ENCODE measurements at places on chromosomes 6 and 20.

GRCh38 chr20:44662261-44662660 lies 10.8 kb upstream of the ADA start:
- DNase-seq = no peak

- DNase-seq = no peak
Measured at GRCh38 chr6:75932067-75932466, 140.4 kb downstream of the IMPG1 start.

DNA sequence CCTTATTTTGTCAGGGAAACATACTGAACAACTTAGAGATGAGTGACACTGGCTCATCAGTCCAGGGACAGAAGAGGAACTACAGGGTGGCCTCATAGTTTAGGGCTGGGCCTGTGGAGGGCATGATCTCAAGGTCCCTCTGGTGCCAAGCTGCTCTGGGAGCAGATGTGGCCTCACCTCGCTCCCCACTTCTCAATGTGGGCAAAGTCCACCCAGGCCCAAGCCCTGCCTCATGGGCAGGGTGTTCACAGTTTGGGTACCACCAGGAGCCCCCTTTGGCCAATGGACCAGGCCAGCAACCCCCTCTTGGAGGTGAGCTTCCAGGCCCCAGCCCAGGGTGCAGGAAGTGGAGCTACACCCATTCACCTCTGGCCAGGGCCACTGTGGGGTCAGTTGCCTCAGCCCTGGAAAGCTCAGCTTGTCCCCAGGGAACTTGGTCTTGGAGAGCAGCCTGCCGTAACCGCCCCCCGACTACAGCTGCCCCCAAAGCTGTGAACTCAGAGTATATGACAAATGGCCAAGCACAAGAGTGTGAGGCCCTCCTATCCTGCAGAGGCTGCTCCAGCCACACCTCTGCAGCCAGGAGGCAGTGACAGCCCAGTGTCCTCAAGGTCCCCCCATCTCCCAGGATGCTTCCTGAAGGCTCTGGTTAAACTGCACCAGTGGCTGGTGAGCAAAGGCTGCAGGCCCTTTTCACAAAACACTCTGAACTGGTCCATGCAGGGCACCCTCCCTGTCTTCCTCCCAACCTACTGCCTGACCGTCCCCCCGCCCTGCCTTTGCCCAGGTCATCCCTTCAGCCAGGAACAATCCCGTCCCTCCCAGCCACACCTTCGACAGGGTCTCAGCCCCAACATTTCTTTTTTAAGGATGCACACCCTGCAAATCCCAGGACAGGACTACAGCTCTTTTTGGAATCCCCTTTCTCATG lies 3.6 kb downstream of the ADISSP start:
- no peak for DNase-seq

DNA sequence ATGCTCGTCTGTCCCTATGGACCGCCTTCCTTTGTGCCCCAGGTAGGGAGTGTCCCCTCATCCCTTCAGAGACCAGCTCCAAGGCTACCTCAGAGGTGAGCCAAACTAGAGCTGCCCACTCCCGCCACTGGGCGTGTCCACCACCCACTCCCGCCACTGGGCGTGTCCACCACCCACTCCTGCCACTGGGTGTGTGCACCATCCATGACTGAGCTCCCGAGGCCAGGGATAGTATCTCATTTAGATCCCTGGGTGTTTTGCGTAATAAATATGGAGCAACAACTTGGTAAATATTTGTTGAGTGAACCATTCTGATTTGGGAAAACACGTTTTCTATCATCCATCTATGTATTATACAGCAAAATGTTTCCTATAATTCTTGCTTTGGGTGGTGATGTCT lies 68.8 kb downstream of the ZBTB2 start:
- no peak for DNase-seq

DNA sequence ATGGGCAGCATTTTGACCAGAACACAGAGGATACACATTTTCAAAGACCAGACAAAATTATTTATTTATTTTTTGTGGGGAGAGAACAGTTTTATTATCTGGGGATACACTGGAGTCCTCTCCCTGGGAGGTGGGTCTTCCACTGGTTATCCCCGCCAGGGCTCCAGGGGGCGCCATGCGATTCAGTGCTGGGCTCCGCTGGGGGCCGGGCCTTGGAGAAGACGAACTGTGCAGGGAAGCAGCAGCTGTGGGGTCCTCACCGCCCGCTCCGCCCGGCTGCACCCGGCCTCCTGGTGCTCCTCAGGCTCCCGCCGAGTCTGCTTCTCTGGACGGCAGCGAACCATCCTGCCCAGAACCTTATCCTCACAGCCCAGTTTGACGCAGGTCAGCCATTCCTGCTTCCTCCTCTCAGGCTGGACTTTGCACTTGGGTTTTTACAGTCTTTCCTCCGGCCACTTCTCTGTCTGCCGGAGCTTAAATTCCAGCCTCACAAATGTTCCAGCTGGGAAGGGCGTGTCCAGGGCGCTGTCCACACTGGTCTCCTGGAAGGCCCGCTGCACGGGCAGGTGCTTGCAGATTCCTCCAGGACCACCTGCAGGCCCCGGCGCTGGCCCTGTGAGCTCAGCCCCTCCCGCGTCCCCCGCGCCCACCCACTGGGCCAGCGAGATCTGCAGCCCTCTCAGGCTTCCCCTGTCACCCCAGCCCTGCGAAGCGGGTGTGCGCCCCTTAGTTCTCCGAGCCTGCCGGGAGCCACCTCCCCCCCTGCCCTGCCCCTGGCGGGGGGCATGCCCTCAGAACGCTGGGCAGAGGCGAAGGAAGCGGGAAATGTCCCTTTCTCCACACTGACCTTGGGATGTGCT lies 1830.0 kb upstream of the DEFB115 start:
- no peak for DNase-seq

DNA sequence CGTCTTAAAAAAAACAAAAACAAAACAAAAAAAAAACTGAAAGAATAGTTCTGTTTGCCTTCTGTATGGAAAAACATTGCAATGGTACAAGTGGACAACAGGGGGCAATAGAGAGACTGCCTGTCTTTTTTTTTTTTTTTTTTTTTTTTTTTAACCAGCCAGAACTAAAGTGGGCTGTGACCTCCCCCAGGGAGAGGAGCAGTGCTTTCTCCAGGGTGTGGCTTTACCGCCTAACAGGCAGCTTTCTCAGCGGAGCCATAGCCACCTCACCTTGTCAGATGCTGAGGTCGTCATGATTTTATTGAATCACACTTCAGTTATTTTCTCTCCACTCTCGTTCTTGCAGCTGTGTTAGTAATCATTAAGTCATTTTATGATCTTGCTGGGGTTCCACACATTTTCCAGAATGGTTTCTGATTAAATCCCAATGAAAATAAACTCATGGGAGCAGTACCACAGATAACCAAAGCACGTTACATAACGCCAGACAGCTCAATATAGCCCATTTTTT lies 78.4 kb downstream of the GMPR start:
- DNase-seq = no peak

DNA sequence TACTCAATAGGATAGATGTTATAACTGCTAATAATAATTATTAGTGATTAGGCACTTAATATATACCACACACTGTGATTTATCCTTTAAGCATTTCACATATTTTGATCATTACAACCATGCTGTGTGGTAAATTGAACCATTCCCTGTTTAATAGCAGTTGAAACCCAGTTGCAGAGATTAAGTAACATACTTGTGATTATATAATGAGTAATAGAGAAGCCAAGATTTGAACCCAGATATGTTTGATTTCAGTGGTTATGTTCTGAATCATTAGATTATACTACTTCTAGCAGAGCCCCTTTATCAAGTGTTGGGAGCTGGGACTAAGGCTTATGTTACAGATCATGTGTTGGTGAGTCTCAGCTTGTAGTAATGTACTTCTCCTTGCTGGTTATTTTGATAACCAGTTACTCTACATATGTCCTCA lies 44.1 kb downstream of the STK4 start:
- no peak for DNase-seq

DNA sequence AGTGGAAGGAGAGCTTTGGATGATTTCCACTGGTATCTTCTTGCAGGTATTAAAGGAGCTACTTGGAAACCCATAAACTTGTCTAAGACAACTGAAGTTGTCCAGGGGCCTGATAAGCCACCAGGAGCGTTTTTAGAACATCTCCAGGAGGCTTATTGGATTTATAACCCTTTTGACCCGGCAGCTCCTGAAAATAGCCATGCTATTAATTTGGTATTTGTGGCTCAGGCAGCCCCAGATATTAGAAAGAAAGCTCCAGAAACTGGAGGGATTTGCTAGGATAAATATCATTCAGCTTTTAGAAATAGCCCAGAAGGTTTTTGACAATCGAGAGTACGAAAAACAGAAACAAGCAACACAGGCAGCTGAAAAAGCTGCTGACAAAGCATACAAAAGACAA lies 461.0 kb upstream of the HTR1E start:
- no peak for DNase-seq

DNA sequence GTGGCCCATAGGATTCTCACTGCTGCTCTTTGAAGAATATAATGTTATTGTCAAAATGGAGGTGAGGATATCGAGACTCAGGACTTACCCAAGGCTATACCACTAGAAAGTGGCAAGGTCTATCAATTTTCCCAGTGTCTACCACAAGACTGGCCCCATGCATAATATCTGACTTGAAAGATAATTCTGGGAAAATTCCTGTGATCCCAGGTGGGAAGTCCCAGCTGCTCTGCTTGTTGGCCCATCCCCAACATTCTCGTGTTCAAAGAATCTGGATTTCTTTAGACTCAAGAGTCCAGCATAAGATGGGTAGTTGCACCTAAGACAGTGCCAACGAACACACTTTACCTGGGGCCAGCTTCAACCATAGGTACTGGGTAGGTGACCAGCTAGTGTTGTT lies 120.7 kb upstream of the DTNBP1 start:
- no peak for DNase-seq

DNA sequence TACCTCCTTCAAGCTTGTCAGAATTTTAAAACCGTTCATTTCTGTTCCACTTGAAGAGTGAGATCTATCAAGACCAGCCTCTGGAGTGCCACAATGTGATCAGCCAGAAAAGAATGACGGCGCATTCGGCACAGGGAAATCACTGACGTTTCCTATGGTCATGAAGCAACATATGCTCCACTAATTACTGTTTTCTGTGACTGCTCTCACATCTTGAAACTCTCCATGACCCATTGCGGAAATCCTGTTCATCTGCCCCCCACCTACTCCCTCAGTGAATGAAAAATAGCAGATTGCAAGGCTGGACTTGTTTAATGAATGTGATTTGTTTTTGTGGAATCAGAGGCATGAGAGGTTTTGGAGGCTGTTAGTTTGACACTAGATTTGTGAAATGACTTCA lies 53.2 kb downstream of the SAMD5 start:
- DNase-seq = peak; percentile 42

GRCh38 chr6:12969966-12970365 lies 253.4 kb downstream of the PHACTR1 start:
- DNase-seq = no peak

- DNase-seq = no peak
Measured at GRCh38 chr6:90978046-90978445, 391.2 kb upstream of the MAP3K7 start.

GRCh38 chr6:5335020-5335419 lies 73.7 kb downstream of the FARS2 start:
- no peak for DNase-seq

GRCh38 chr6:10507715-10508114 lies 13.4 kb upstream of the GCNT2 start:
- no peak for DNase-seq

- no peak for DNase-seq
Measured at GRCh38 chr6:139801571-139802321, 427.3 kb upstream of the CITED2 start.

DNA sequence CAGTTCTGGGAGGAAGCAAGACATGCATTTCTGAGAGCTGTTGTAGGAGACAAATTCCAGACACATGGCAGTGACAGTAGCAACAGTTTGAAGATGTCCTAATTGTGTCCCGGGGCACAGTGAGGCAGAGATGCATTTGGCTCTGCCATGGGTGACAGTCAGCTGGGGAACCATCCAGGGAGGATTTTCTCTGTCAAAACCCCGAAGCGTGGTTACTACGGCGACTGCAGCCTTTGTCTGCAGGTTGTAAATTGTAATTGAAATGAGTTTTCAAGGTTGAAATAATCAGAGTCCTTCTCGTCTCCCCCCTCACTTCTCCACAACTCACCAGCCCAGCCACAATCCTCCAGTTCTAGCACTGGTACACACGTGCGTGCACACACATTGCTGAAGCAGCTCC lies 100.1 kb downstream of the GRM4 start:
- DNase-seq = no peak

DNA sequence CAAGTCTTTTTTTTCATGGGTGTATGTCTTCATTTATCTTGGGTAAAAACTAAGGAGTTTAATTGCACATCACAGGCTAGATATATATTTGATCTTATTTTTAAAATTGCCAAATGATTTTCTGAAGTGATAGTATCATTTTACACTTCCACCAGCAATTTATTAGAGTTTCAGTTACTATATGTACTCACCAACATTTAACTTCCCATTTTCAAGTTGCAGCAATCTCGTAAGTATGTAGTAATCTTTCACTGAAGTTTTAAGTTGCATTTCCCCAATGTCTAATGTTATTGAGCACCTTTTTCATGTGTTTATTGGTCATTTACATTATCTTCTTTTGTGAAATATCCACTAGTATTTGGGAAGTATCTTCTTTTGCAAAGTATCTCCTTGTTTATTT lies 277.4 kb upstream of the CNR1 start:
- DNase-seq = no peak

DNA sequence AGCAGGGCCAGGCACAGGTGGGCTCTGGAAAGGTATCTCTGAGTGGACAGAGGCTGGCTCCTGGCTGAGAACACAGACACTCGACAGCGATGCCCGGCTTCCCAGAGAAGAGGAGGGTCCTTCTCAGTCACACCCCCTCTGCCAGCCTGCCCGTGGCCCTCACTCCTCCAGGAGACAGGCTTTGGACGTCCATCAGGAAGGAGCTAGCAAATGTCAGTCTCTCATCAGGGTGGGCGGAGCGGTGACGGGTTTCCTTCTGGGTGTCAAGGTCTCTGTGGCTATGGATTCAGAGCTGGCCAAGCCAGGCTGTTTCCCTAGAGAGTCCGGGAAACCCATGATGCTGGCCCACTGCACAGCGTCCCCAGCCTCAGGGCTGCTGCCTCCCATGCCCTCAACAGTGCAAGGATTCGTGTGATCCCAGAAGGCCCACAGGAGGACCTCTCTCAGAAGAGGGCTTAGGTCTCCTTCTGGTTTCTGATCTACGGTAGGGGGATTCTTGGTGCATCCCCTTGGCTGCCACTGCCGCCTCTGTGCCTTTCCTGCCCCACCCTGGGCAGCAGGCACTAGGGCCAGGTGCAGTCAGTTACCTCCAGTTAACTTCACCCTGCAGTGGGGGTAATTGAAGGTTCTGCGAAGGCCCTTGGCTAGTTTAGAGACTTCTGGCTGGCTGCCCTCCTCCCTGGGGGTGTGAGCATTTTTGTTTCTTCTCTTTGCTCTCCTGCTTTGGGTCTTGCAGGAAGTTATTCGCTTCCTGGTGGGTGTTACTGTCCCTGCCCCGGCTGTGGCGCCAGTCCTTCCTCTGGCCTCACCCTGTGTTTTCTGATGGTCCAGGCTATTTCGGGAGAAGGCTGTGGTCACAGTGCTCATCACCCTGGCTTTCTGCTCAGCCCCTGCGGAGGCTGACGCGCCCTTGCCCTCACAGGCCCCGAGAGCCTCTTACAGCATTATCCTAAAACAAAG lies 80.2 kb downstream of the CDH4 start:
- no peak for DNase-seq

Measured in left hindlimb (tissue), 1 donor.